Activated T-helper 17 cell treated with anti-CD3 and anti-CD28 coated beads, Interleukin-2, amount 50 U/mL, for 72 hours (primary cell): ENCODE measurements at places on chromosomes 12 and 14.
A peak's percentile ranks its signal among the peaks of the same experiment; 100 is the strongest.

GRCh38 chr12:100741084-100741711 is 53.4 kb upstream of the ANO4 start:
- ATAC-seq, result no peak

- ATAC-seq, result no peak
Measured at GRCh38 chr14:64649383-64649998, 54.7 kb upstream of the PLEKHG3 start.

GRCh38 chr12:2739832-2740641 is 54.7 kb upstream of the FKBP4 start:
- ATAC-seq, result no peak

- ATAC-seq, result no peak
Measured at GRCh38 chr14:56324856-56325699, 206.9 kb downstream of the PELI2 start.

- ATAC-seq, result no peak
Measured at GRCh38 chr14:77151245-77151644, 9.7 kb upstream of the ZDHHC22 start.

DNA sequence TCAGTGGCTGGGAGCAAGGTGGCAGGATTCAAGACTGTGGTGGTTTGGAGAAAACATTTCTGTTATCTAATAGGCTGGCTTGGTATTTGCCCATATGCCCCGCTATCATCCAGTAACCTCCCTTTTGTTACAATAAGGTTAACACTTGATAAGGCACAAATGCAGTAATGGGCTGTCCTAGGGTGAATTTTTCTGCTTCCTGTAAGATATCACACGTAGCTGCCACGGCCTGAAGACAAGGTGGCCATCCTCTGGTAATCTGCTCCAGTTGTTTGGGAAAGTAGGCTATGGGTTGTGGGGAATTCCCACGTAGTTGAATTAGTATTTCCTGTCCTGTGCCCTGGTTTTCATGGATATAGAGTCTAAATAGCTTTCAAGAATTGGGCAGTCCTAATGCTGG is 23.1 kb downstream of the ANG start:
- no peak for ATAC-seq

DNA sequence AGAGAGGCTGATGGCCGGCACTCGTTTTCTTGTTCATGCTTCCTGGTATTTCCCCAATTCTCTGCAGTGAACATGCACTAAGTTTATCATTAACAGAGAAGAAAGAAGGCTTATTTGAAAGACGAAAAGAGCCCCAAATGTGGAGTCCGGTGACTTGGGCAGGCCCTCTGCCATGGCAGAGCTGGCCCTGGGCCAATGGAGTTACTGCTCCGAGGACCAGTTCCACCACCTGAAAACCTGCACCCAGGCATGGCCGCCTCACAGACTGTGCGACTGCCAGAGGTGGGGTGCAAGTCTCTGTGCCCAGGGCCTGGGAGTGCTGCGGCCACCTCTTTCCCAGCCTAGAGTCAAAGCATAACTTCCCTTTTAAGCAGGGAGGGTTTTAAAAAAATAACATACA is 24.9 kb downstream of the DEGS2 start:
- no peak for ATAC-seq

- no peak for ATAC-seq
Measured at GRCh38 chr12:109421355-109422087, 55.6 kb downstream of the KCTD10 start.

DNA sequence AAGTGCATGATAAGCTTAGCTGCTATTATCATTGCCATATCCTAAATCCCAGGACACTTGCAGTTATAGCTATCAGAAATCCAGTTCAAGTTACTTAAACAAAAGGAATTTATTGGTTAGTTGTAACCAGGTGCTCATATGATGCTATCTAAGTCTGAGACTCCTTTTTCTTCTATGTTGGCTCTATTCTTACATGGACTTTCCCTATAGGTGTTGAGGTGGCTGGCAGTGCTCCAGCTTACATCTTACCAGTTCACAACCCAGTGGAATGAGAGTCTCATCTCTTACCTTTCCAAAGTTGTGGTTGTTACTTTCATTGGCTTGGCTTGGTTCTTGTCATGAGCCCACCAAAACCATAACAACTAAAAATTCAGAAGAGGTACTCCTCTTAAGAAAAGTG is 94.6 kb downstream of the DACT1 start:
- peak; percentile 42 for ATAC-seq

- no peak for ATAC-seq
Measured at GRCh38 chr12:131102493-131102931, 148.8 kb downstream of the ADGRD1 start.

DNA sequence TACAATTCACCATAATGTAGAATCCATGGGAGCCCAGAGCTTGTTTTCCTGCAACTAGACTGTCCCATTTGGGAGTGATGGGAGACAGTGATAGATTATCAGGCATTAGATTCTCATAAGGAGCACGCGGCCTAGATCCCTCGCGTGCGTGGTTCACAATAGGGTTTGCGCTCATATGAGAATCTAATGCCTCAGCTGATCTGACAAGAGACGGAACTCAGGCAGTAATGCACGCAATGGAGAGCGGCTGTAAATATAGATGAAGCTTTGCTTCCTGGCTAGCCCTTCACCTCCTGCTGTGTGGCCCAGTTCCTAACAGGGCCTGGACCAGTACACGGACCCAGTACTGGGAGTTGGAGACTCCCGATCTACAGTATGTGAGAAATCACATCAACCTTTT is 126.7 kb downstream of the FBXL14 start:
- no peak for ATAC-seq

- no peak for ATAC-seq
Measured at GRCh38 chr12:70719672-70720420, 82.6 kb upstream of the PTPRB start.

GRCh38 chr14:81990312-81990761 is 456.7 kb upstream of the SEL1L start:
- ATAC-seq, result no peak

DNA sequence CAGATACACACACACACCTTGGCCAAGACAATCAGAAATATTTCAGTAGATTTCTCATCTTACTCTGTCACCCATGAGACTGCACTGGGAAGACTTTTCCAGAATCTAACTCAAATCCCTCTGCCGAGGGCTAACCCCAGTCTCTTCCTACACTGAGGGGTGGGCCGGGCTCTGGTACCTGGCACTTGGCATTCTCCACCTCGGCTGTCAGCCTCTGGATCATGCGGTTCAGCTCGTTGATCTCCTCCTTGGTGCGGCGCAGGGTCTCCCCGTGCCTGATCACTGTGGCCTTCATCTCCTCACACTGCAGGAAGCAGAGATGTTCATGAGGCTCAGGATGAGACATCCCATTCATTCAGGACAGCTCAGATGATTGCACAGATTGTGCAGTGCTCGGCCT is 4.9 kb downstream of the KRT83 start:
- no peak for ATAC-seq

DNA sequence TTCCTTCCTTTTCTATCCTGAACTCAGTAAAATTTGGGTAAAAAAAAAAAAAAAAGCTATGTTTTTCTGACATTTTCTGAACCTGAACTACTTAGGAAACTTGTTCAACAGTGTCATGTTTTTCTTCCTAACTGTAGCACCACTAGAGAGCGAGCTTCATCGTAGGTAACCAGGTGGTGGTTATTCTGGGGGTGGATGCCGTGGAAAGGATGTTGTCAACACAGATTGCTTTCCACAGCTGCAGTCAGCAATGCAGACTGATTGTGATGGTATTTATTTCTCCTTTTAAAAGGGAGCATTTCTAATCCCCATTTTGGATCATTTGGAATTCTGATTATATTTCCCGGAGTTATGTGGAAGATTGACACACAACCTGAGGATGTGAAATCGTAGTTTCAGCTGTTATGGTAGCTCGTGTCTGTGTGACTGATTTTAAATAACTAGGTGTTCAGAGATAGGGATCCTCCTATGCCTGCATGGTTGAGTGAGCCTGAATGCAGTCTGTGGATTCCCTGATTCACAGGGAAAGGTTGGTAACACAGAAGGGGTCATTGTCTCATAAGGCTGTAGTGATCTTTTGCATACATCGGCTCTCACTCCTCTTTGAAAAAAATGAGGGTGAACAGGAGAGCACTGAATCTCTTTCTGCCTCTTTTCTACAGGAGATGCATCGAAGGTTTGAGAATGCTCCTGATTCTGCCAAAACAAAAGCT is 113.2 kb downstream of the ERC1 start:
- ATAC-seq, result no peak

DNA sequence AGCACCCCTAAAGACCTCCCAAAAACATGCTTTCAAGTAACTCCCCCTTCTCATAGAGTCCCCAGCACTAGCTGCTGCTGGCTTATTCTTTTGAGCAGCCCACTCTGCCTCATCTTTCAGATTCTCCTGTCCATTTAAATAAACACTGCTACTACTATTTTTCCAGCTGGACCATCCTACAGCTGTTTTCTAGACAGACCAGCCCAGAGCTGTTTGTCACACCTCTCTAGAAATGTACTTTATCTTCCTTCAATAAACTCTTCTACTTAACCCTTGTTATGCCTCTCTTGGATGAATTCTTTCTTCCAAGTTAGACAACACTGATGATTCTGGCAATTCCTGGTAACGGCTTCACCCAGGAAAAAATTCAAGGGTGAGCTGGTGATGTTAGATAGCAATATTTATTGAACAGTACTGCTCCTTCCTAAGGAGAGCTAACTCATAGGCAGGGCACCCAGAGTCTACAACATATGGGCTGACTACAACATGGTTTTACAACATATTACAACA is 995.7 kb downstream of the LRFN5 start:
- ATAC-seq, result no peak

DNA sequence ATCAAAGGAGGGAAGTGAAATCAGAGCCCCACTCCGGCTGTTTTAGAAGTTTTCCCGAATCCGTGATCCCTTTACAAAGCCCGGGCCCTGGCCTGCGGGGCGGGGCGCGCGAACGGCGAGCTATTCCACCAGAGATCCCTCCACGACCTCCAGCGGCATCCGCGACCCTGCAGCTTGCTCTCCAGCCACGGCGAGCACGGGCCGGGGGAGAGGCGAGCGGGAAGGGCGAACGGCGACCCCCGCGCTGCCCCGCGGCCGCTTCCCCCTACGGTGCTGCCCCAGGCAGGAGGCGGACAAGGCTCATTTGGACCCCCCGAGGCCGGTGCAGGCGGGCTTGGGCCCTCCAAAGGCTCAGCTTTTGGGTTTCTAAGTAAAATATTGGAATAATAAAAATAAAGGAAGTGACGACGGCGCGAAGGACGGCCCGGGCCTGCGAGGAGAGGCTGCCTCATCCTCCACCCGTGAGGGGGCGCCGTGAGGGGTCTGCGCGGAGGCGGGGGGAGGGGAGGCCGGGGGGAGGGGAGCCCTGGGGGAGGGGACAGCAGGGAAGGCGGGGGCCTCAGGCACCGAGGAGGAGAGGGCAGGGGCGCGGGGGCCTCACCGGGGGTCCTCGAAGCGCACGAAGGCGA is 613 bp downstream of the SRSF9 start:
- ATAC-seq, result peak; percentile 17

DNA sequence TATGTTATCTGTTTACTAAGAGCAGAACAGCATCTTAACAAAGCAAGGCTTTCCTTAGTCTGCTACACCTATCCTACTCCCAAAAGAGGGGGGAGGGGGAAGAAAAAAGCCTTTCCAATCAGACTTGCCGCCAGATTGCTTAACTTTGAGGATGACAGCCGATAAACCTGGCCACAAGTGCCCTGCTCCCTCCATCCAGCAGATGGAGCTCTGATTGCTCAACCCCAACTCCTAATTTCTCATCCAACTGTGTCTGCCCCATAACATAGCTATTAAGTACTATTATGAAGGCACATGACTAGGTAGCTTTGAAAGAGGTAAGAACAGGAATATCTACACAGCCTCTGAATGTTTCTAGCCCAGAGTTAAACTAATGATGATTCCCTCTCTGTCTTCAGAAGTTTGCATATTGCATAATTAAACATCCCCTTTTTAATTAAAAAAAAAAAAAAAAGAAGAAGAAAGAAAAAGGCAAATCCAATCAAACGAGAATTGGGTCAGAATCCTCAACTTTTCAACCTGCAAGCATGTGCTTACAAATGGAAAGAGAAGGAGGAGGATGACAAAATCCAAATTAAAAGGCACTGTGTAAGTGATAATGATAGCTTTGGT is 247.4 kb downstream of the GALC start:
- ATAC-seq, result peak; percentile 40

- no peak for ATAC-seq
Measured at GRCh38 chr14:76525106-76525821, 149.3 kb downstream of the ESRRB start.

DNA sequence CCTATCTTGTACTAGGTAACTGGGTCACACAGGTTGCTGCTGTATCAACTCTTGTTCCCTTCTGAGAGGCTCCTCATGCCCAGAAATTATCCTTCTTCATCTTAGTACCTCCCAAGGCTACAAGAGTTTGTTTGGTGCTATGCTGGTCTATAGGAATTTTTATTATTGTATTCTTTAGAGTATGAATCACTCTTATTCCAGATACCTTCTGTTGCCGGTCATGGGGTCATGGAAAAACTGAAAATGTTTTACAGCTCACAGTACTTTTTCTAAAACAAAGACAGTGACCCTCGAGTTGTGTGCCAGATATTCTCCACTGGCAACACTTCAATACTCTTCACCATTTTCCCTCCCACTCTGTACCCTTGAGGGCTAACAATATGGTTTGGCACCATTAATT is 1598.0 kb upstream of the TMEM132C start:
- ATAC-seq, result no peak

- no peak for ATAC-seq
Measured at GRCh38 chr12:121337416-121337815, 14.8 kb downstream of the ANAPC5 start.

GRCh38 chr12:29763301-29763683 is 20.4 kb downstream of the TMTC1 start:
- ATAC-seq, result no peak

GRCh38 chr12:28555748-28556147 is 365.5 kb downstream of the CCDC91 start:
- no peak for ATAC-seq

DNA sequence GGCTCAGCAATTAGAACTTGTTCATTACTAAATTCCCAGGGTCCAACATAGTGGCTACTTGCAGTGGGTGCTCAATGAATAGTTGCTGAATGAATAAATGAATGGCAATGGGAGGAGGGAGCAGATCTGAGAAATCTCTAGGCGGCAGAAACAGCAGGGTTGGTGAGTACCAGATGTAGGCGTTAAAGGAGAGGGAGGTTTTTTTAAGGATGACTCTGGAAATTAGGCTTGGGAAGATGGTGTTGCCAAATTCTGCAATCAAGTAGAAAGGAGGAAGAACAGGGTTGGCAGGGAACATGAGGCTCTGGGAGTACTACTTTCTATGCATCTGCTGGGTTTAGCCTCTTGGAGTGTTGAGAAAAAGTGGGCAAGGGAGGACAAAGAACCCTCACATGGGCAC is 207.1 kb downstream of the APAF1 start:
- no peak for ATAC-seq

- peak; percentile 53 for ATAC-seq
Measured at GRCh38 chr14:36212577-36212976, 36.1 kb upstream of the PTCSC3 start.

GRCh38 chr14:79627058-79627457 is 584.2 kb downstream of the DIO2 start:
- ATAC-seq, result no peak

- ATAC-seq, result no peak
Measured at GRCh38 chr12:107774349-107775029, at the start of gene ASCL4. ASCL4 (plus strand) TSS chr12:107774704; CDS start chr12:107775219, 515 bp downstream.

GRCh38 chr12:19428246-19428645 is 11.0 kb upstream of the AEBP2 start:
- no peak for ATAC-seq

- ATAC-seq, result no peak
Measured at GRCh38 chr14:34135492-34135891, 184.6 kb upstream of the EGLN3 start.
